ENCODE measurements at places on chromosomes 5 and 9.

GRCh38 chr9:107862323-107862722 is 372.8 kb upstream of the KLF4 start:
- DNase-seq, result no peak

GRCh38 chr9:92807757-92808725 is 43.4 kb upstream of the BICD2 start:
- peak; percentile 41 for DNase-seq

- no peak for DNase-seq
These were observed 34.7 kb downstream of the DIRAS2 start for GRCh38 chr9:90607701-90608516.

GRCh38 chr5:142726188-142726731 is 40.4 kb upstream of the FGF1 start:
- DNase-seq, result no peak

DNA sequence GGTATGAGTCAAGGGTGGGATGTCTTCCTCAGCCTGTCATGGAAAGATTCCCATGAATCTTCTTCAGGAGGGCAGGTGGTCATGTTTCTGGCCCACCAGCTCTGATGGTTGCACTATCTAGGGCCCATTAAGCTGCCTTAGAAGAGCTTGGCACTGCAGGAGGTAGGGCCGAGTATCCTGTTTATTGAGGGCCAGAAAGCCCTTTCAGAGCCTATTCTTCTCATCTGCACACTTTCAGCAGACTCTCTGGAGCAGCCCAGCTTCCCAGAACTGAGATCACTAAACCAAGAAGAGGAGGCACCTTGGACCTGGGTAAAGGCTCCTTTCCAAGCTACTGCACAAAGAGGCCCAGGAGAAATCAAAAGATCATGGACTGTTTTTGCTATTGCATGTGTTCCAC is 146.5 kb downstream of the MTX3 start:
- no peak for DNase-seq

Measured in activated naive CD4-positive, alpha-beta T cell treated with anti-CD3 and anti-CD28 coated beads for 36 hours (primary cell).